ENCODE measurements at places on chromosomes 6 and 20.

DNA sequence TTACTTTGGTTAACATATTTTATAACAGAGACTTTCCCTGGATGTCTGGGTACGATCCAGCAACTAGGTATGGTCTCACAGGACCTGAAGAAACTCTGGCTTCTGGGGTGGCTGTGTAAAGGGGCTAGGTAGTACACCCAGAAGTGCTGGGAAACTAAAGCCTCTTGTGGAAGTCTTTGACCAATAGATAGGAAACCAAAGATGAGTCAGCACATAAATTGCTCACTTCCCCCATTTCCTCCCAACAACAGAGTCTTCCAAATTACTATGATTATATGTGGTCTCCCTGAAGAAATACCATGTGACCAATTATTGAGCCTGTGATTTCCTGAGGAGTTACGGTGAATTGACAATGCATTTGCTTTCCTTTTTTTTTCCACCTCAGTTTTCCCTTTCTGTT lies 26.8 kb upstream of the TBX18 start:
- peak; percentile 41 for DNase-seq

DNA sequence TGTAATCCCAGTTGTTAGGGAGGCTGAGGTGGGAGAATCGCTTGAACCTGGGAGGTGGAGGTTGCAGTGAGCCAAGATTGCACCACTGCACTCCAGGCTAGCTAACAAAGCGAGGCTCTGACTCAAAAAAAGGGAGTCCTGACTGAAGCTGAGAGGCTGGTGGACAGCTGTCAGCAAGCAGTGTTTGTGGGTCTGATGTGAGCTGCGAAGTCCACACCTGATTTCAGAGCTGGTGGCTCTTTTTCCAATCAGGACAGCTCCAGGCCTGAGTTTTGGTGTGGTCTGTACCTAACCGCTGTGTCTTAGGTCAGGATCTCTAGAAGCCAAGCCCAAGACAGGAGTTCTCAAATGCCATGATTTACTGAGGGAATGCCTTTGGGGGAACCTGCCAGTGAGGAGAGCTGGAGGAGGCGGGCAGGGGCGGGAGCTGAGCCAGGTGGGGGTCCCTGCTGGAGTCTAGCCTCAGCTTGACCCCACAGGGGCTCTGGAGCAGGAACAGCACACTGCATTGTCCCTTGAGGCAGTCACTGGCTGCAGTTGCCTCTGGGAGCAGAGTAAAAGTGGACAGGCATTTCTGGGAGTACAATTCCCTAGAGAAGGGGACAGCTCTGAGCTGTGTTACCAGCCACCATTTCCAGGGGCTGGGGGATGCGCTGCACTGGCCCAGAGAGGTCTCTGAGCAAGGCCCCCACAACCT lies 5.0 kb downstream of the GFRA4 start:
- no peak for DNase-seq

DNA sequence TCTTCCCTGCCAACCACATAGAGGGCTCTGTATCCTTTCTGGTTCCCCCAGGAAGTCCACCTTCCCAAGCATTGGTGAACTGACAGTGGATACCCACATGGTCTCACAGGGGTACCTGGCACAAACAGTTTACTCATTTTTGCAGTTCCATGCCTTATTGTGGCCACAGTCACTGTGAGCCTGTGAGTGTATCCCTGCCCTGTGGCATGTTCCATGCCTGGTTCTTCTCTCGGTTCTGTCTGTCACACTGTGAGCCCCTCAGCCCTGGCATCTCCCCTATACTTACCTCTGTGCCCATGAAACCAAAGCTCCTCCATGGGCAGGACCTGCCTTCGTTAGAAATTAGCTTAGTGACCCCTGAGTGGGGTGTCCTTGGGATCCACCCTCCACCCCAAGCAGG lies 107.8 kb downstream of the TOX2 start:
- DNase-seq, result no peak

GRCh38 chr6:45613656-45614055 lies 235.9 kb upstream of the SUPT3H start:
- DNase-seq, result peak; percentile 87

- peak; percentile 7 for DNase-seq
Observed at GRCh38 chr20:58102261-58102660, 126.2 kb downstream of the ANKRD60 start.

- DNase-seq, result no peak
Observed at GRCh38 chr6:17207281-17207680, 73.9 kb upstream of the RBM24 start.

DNA sequence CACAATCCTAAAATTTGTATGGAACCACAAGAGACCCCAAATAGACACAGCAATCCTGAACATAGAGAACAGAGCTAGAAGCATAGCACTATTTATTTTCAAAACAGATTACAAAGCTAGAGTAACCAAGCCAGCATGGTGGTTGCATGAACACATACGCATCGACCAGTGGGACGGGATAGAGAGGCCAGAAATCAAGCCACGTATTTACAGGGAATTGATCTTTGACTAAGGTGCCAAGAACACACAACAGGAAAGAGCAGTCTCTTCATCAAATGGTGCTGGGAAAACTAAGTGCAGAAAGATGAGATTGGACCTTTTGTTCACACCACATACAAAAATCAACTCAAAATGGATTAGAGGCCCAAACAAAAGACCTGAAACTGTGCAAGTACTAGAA lies 21.1 kb downstream of the TTLL2 start:
- no peak for DNase-seq

GRCh38 chr6:142944124-142945048 lies 590 bp downstream of the HIVEP2 start:
- peak; percentile 92 for DNase-seq

DNA sequence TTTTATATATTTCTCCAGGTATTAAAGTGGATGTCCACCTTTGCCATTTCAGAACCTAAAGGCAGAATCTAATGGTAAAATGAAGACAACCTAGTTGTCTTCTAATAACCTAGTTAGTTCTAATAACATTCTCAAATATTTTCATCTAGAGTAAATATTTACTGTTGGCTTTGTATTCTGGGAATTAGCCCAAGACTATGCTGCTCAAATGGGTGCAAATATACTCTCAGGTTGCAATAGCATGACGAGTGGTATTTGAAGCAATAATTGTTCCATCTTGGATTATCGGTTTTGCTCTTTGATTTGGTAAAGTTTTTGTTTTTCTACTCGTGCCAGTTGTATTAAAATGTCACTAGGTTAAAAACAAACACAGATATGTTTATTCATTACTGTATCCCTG lies 21.0 kb upstream of the RSPH4A start:
- no peak for DNase-seq

DNA sequence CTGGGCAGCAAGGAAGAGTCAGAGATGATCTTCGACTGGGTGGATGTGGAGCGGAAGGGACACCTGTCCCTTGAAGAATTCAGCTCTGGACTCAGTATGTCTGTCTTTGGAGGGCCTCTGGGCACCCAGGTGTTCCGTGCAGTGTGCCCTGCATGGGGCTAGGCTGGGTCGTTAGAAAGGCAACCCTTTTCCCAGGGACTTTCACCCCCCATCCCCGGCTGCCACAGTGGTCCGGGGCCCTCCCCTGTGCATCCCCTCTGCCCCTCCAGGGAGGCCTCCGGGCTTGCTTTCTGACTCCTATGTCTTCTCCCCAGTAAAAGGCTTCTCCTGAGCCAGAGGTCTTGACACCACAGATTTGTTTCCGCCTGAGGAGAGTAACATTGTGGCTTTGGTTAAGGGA lies 16.2 kb downstream of the RAB44 start:
- DNase-seq, result no peak

- DNase-seq, result peak; percentile 51
Observed at GRCh38 chr6:26003102-26003694, 40.6 kb downstream of the TRIM38 start.

DNA sequence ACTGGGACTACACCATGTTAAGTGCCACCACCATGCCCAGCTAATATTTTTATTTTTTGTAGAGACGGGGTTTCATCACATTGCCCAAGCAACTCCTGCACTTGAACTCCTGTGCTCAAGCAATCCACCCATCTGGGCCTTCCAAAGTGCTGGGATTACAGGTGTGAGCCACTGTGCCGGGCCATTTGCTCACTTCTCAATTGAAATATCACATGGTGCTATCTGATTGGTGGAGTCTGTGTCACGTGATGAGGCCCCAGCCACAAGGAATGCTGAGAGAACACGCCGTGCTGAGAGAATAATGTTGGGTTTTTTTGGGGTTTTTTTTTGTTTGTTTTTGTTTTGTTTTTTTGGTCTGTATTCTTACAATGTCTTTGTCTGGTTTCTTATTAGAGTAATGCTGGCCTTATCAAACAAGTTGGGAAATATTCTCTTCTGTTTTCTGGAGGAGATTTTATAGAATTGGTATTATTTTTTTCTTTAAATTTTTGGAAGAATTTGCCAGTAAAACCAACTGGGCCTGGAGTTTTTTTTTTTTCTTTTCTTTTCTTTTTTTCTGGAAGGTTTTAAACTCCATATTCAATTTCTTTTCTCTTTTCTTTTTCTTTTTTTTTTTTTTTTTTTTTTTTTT lies 183.2 kb upstream of the KCNG1 start:
- DNase-seq, result no peak

DNA sequence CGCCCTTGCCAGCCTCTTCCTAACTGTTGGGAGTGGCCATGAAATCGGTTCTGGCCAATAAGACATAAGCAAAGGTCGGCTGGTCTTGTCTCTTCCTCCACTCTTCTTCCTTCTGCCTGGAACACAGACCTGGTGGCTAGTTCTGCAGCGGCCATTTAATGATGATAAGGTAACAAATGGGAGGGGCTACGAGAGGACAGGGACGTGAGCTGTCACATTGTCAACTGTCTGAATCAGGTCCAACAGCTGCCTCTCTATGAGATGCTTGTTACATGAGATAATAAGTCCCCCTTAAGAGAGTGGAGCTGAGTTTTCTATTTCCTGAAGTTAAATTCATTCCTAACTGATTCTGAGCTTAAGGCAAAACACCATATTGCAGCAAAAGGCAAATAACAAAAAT lies 12.5 kb upstream of the TMEM242 start:
- DNase-seq, result no peak

DNA sequence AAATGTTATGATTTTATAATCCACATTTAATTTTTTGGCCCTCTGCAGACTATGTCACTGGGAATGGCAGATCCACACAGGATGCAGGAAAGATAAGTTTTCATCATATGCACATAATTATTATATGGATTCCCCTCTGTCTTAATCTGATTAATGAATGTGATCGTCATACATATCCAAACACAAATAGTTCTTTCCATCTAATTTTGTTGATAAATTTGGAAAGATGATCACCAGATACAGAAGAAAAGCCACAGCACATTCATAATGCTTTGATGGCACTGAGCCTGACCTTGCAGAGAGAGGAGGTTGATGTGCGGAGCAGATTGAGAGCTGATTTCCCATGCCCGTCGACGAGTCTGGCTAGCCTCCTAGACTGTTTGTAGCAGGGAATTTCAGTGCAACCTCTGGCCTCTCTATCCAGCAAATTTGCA lies 471.5 kb downstream of the EPM2A start:
- DNase-seq, result no peak

DNA sequence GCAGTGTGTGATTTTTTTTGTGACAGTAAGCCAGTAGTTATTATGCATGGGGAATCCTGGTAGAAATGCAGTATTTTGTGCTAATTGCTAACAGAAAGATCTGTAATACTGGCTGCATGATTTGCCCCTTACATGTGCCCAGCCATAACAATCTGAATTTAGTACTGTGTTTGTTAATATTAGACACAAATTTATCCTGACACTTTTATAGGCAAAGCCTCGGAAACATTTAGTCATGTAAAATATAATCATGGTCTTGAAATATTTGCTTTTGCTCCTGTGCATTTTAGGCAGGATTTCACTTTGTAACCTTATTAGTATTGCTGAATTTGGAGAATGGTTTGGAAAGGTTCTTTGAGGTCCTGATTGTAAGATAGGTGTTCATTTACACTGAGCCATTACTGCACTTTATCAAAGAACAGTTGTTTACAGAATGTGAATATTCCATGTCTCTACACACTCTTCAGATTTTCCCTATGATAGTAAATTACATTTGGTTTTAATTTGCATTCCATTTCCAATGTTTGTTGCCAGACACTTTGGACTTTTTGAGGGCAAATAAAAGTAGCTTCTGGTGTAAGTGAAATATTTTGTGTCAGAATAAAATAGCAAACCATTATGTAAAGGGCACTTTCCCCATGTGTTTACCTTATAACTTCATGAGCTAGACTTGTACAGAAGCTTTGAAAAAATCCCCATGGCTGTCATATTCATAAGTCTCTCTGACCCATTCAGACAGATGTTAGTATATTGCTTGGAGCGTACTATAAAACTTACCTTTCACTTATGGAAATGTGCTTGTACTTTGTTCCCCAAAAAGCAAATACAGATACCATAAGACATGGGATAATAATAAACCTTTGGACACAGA lies 349.9 kb downstream of the ARHGAP18 start:
- DNase-seq, result no peak

- no peak for DNase-seq
Observed at GRCh38 chr20:36927704-36928103, 23.8 kb downstream of the SAMHD1 start.

- no peak for DNase-seq
Observed at GRCh38 chr6:125188594-125189203, 35.1 kb downstream of the TPD52L1 start.

DNA sequence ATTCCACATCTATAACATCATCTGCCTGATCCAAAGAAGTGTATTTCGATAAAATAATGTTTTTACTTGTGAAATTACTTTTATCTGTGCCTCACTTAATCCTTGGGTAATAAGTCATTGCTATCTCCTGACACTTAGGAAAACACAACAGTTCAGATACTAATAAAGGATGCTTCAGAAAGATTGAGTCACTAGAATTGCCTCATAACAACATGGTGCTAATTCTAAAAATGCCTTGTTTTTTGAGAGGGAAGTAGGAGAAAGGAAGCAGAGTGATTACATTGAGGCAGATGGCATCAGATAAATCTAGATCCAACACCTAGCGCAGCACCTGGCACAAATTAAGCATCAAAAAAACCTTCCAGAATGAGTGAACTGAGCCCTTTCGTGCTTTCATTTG lies 69.0 kb downstream of the NCOA7 start:
- DNase-seq, result no peak

GRCh38 chr20:62119591-62120364 lies 2.5 kb upstream of the LSM14B start:
- DNase-seq, result no peak

Data from fibroblast of upper back skin (primary cell).